CD4-positive, alpha-beta T cell treated with Interleukin-1 beta for 1 hour (primary cell): ENCODE measurements at places on chromosomes 4 and X.
A peak's percentile ranks its signal among the peaks of the same experiment; 100 is the strongest.

DNA sequence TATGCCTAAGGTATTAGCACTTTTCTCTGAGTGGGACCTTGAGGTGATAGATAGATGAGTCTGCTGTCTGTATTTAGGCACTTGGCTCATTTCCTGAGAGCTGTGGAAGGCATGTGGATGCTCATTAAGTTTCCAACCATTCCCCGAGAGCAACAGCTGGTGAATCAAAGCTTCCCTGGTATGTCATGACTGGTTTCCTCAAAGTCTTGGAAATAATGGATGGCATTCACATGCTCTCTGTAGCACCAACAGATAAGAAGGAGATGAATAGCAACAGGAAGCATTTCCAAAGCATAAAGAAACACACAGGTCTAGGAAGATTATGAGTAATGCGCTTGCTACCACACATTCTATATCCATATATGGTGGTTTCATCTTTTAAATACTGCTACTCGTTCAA lies 118.3 kb upstream of the ETNPPL start:
- DNase-seq = no peak

- no peak for DNase-seq
Observed at GRCh38 chrX:71256051-71256450, 2.1 kb upstream of the ZMYM3 start.

DNA sequence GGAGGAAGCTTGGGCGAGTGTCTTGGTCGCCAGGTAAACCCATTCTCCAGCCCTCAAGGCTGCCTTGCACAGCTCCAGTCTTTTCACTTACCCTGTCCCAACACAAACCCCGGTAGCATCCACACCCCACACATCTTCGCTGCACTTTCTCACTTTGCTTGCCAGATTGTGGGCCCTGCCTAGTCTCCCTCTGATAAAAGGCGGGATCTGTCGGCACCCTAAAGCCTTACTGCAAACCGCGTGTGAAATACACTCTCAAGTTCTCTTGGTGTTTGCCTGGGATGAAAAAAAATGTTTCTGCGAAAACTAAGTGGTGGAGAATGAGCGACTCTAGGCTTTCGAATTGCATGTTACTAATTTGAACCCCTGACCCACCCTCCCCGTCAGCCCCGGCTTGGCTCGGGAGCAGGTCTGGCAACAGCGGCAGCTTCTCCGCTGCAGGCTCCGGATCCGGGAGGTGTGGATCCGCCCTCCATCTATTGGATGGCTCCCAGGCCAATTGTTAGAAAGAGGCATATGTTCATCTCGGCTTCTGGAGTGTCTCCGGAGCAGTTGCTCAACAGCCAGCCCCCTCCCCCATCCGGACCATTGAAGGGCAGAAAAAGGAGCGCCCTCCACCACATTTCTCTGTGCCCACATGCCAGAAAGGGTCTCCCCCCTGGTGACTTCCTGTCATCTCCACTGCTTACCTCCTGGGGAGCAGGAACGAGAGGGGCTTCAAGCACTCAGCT lies 3.0 kb upstream of the CITED1 start:
- DNase-seq = no peak

DNA sequence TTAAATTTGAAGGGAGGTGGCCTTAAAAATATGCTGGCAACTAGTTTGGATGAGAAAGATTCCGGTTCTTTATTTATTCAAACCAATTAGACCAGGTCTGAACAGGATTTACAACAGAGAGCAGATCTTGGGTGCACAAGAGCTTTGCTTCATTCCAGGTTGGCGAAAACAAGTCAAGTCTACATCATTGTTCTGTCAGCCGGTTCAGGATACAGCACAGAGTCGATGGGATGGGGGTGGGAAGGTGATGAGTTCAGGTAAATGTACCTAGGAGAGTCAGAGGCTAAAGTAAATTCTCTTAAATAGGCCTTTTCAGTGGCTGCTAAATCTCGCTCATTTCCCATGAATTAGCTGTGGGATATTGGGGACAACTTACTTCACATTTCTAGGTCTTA lies 882 bp upstream of the STIM2 start:
- no peak for DNase-seq

- DNase-seq = no peak
Observed at GRCh38 chr4:845233-845835, 19.4 kb upstream of the CPLX1 start.

GRCh38 chr4:112172180-112172579 lies 26.9 kb downstream of the FAM241A start:
- no peak for DNase-seq

- no peak for DNase-seq
Observed at GRCh38 chr4:138312536-138312911, 70.4 kb upstream of the SLC7A11 start.

DNA sequence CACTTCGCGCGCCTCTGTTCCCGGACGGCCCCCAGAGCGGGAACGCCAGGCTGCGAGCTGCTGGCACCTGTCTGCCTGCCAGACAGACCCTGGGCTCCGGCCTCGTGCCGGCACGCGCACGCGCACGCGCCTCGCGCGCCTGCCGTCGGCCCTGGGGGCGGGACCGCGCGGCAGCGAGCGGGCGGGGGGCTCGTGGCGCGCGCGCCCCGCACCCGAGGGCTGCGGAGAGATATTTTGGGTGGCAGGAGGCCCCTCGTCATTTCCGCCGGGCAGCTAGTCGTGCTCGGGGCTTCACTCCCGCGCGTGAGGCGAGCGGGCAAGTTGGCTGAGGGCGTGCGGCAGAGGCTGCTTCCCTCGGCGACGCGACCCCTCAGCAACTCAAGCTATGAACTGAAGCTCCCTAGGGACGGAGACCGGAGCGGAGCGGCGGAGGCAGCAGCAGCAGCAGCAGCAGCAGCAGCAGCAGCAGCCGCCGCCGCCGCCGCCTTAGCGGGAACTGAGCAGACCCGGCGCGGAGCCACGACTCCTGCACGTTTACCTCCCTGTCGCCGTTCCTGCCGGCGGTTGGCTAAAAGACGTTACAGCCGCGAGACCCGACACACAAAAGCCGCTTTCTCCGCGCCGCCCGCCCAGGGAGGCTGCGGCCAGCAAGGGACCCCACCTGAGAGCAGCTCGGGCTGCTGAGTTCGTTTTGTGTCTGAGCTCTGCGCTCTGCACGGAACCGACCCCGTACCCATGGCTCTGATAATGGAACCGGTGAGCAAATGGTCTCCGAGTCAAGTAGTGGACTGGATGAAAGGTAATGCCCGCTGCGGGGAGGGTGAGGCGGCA lies at the start of gene CNKSR2:
Gene CNKSR2, plus strand, starts transcription at position 256 of the 831 bp plus-strand sequence. Its CDS starts 480 bp downstream, at position 736.
- peak; percentile 74 for DNase-seq

DNA sequence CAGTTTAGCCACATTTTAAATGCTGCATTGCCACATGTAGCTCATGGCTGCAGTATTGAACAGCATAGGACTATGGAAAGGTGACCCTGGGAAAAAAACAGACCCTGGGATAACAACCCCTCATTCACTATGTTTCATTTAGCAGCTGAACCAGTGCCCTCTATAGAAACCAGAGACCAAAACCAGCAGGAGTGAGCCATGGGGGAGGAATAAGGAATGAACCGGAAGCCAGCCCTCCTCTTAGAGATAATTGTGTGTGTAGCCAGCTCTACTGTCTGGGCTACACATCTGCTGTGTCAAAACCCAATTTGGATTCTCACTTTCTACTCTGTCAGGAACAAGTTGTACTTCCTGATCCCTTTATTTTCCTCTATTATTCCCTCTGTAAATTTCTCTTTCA lies 158.5 kb upstream of the S100G start:
- no peak for DNase-seq

DNA sequence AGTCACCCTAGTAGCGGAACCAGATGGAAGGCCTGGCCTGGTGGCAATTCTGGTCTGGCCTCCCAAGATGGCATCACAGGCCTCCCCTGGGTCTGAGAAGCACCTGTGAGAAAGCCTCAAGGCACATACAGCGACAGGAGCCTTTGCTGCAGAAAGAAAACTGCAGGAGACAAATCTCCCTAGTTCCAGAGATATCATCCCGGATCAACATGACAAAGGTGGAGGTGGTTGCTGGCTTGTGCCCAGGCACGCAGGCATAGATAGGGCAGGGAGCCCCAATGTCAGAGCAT lies 93.6 kb downstream of the BCOR start:
- no peak for DNase-seq

GRCh38 chr4:9800848-9801247 lies 19.4 kb downstream of the DRD5 start:
- DNase-seq = no peak

DNA sequence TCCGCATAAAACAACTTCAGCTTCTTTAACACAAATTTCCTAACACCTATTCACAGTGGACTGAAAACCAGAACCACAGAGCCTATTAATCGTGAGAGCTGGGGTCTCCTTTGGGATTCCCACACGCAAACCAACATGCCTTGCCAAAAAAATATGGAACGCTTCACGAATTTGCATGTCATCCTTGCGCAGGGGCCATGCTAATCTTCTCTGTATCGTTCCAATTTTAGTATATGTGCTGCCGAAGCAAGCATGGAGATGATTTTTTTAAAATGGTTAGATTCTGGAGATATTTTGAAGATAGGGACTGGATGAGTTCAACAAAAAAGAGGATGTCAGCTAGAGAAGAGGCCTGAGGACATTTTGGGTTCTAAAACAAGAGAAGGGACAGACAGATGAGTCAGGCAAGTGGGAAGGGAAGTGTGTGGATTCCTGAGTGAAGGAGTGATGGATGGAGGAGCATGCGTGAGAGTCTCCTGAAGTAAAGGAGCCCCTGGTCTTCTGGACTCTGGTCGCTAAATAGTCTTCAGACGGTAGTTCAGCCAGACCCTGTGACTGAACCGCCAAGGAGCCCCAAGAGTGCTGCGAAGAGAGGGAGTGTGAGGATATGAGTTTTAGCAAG lies 9.5 kb upstream of the GATA1 start:
- no peak for DNase-seq

DNA sequence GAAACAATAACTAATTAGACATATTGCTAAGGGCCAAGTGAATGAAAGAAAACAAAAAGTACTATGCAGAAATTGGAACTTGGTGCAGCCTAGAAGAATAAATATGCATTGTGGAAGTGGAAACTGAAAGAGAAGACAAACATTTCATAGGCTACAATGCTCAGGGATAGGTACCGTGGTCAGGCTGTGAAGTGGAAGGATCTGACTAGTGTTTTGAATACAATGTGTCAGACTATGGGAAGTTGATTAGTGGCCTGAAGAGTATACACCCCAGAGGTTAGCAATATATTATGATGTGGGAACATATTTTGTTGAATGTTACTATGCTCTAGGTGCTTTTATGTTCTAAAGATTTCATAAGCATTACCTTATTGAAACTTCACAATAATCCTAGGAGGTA lies 36.8 kb downstream of the GPRIN3 start:
- DNase-seq = no peak

GRCh38 chr4:2417765-2418649 lies at the start of gene ZFYVE28:
Gene ZFYVE28 (minus strand): TSS chr4:2418645. CDS start chr4:2418323, 322 bp downstream.
- DNase-seq = no peak

DNA sequence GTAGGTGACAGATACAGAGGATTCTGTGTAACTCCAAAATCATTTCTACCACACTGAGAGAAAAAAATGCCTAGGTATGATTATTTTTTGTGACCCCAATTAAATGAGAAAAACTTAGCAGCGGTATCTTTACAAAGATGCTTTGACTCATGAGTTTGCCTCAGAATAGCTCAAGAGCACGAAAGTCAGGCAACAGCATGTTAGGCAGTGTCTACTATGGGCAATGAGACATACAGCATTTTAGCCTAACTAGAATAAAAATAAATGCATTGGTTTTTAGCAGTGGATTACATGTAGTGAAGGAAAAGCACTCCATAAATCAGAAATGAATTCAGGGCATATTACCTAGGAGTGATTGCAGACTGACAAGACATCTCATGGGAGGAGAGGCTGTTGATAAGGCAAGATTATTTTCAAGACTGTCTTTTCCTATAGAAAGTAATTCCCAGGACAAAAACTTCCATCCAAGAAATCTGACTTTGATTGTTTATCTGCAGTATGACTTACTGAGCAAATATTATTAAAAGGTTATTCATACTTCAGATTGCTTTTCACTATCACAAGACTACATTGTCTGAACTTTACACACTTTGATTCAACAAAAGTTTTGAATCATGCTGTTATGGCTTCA lies 3.6 kb downstream of the ANXA10 start:
- no peak for DNase-seq
